ENCODE measurements at places on chromosomes 12 and 14. TPM values are rescaled to one million over a fixed set of nuclear protein-coding genes. Genes with fewer than 3 reads are reported as not detected.

Gene PPP1R36
- 0.28 TPM for total RNA-seq

Gene GNB3
- 0.72 TPM for total RNA-seq

Gene GYS2
- total RNA-seq, result not detected

Gene PRKCH
- total RNA-seq, result 2.3 TPM

Gene WNT1
- not detected for total RNA-seq

Gene KRT78
- total RNA-seq, result not detected

Gene RIN3
- 2.5 TPM for total RNA-seq

Gene GDF3
- not detected for total RNA-seq

Gene MYO1H
- not detected for total RNA-seq

Gene AKAP3
- 0.56 TPM for total RNA-seq

Gene DACT1
- total RNA-seq, result 9.7 TPM

Gene P2RX2
- total RNA-seq, result not detected

Gene REC8
- 0.36 TPM for total RNA-seq

Gene HCAR3
- total RNA-seq, result not detected

Gene SYCP3
- total RNA-seq, result not detected

Gene NKX2-1
- total RNA-seq, result not detected

Gene EIF2S3B
- 6.8 TPM for total RNA-seq

Gene PLA2G1B
- total RNA-seq, result not detected

Gene STK38L
- total RNA-seq, result 15.3 TPM
